ENCODE measurements at places on chromosomes 5 and 9. TPM values are rescaled to one million over a fixed set of nuclear protein-coding genes. Genes with fewer than 3 reads are reported as not detected.

RASEF gene
- under 0.01 TPM for total RNA-seq

SPINK6 gene
- total RNA-seq = not detected

ABO gene
- total RNA-seq = 26.7 TPM

PCDHB8 gene
- total RNA-seq = not detected

ABLIM3 gene
- total RNA-seq = 0.27 TPM

ZFP2 gene
- total RNA-seq = 0.27 TPM

PCDHB7 gene
- total RNA-seq = under 0.01 TPM

ADAMTS2 gene
- 0.27 TPM for total RNA-seq

DBH gene
- not detected for total RNA-seq

TEX10 gene
- 18.3 TPM for total RNA-seq

WHRN gene
- total RNA-seq = 5.4 TPM

EIF4E1B gene
- total RNA-seq = not detected

DNAI1 gene
- total RNA-seq = not detected

LHX3 gene
- total RNA-seq = 0.27 TPM

IL5 gene
- total RNA-seq = not detected

ZDHHC11B gene
- total RNA-seq = 1.6 TPM

GABRA6 gene
- total RNA-seq = not detected

CAMSAP1 gene
- 18.0 TPM for total RNA-seq

BTNL9 gene
- total RNA-seq = under 0.01 TPM

SLC24A2 gene
- total RNA-seq = not detected

GRAMD2B gene
- total RNA-seq = 2.2 TPM

GBGT1 gene
- total RNA-seq = 54.9 TPM

C9orf72 gene
- total RNA-seq = 7.8 TPM

IFNB1 gene
- total RNA-seq = under 0.01 TPM

ITGA2 gene
- total RNA-seq = 1.6 TPM

LCN2 gene
- total RNA-seq = 2.2 TPM

MAML1 gene
- 28.0 TPM for total RNA-seq

TGFBI gene
- 2.2 TPM for total RNA-seq

All from hematopoietic multipotent progenitor cell (in vitro differentiated cells).